Activated naive CD4-positive, alpha-beta T cell treated with Interleukin-2 at 50 U/mL for 16 hours (primary cell): ENCODE measurements at places on chromosomes 16 and 17.
A peak's percentile ranks its signal among the peaks of the same experiment; 100 is the strongest.

- no peak for DNase-seq
These were observed 128.1 kb upstream of the CCL2 start for GRCh38 chr17:34126965-34127364.

GRCh38 chr17:54933921-54934320 lies 33.3 kb downstream of the TOM1L1 start:
- no peak for DNase-seq

GRCh38 chr16:23377071-23377931 lies 75.2 kb downstream of the SCNN1B start:
- DNase-seq = no peak

- no peak for DNase-seq
These were observed 112.2 kb downstream of the KIF2B start for GRCh38 chr17:53934931-53935330.

GRCh38 chr16:3283543-3284447 lies 504 bp downstream of the ZNF263 start:
- DNase-seq = no peak

DNA sequence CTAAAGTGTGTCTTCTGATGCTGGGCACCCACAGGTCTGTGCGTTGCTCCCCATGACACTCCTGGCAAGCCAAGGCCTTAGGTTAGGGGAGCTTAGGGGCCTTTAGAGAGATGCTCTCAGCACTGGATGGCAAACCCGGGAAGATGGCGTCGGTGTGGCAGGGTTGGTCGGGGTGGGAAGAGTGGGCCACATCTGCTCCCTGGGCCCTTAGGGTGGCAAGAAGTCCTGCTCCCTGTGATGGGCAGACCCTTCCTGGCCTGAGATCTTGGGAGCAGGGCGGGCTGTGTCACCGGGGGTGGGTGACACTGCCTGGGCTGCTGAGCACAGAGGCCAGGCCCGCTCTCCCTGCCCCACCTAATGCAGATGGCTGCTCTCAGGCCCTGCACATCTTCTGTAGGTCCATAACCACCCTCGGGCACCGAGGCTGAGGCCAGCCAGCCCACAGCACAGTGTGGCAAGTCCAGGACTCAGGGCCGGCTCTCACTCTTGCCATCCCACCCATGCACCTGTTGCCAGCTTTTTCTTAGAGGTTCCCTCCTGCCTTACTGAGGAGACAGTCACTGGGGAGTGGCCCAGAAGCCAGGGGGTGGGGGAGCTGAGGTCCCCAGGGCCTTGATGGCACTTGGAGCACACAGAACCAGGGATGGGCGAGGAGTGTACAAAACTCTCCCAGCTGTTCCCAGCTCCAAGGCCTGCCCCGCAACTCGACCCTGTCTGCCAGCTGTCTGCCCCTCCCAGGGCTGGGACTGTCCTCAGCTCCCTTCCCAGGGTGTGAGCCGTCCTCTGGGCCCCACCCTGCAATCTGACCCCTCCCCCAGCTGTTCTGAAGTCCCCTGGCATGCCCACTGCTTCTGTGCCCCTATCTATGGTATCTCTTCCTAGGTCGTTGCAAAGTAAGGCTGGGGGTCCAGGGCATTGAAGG lies 4.4 kb upstream of the MTSS2 start:
- no peak for DNase-seq

- DNase-seq = no peak
These were observed 2.3 kb downstream of the ARL4D start for GRCh38 chr17:43400943-43401717.

DNA sequence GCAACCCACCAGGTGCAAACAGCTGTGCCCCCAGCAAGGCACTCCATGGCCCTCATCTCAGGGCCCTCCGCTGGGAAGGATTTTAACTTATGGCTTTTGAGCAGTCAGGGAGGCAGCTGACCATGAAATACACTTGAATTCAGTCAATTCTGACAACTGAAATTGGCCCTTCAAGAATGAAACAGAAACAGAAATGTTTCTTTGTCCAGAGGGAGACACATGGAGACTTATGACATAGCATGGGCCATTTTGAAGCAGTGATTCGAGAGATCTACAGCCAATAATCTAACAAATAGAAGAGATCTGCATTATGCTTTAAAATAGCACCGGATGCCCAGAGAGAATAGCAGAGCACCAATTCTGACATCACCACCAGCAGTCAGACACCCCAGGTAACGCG lies 7.5 kb downstream of the CACNG1 start:
- no peak for DNase-seq

DNA sequence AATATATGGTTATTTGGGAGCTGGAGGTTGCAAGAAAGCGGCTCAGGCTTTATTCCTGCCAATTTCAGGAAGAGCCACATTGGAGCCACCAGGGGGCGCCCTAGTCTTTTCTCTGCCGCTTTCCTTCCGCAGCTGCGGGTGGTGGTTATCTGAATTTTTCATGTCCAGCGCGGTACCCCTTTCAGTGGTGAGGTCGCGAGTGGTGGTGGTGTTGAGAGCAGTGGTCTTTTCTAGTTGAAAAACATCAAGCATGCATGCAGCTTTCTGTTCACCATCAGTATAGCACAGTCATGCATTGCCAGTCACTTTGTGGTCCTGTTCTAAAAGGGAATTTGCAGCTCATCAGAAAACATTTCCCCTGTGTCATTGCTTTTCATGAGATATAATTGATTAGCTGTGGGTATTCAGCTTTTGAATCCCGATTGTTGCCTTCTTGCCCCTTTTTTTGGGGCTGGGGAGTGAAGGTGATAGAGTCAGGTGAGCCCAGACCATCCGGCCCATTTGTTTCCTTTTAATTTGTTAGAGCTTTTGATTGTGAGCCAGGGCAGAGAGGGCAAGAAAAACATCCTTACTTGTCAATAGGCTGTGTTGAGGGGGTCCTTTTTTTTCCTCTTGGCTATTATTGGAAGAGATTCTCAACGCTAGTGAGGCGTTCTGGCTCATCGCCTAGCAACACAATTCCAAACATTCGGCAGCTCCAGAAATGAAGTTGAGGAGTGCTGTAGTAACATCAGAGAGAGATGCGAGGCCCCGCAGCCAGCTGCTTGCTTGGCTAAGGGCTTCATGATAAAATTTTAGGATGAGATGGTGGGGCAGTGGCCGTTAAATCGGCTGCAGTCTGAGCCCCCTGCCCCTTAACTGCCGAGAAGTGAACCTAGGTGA lies 119.0 kb downstream of the SNX29 start:
- DNase-seq = peak; percentile 67

GRCh38 chr16:88379694-88380040 lies 3.1 kb upstream of the ZNF469 start:
- no peak for DNase-seq

DNA sequence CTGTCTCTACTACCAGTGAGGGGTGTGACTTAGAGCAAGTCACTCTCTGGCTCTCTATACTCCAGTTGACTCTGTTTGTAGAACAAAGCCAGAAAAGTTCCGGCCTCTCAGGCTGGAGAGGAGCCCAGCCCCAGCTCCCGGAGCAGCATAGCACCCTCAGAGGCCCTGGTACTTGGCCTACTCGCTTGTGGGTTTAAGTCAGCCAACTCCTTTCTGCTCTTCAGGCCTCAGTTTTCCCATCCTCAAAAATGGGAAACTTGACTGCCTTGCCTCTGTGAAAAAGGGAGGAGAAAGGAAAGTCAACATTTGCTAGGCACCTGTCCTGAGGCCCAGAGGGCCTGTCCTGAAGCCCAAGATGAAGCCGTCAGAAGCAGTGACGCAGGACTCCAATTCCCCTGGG lies 1.1 kb downstream of the CHST6 start:
- DNase-seq = no peak

- DNase-seq = no peak
These were observed 6.7 kb downstream of the PRDM7 start for GRCh38 chr16:90070440-90070839.

GRCh38 chr17:21357281-21357680 lies 18.9 kb upstream of the KCNJ12 start:
- DNase-seq = no peak

GRCh38 chr17:81815646-81815986 lies 11.7 kb downstream of the GCGR start:
- DNase-seq = no peak
